Adrenal gland (tissue), 19 donors: ENCODE measurements at places on chromosomes 7 and 10.

- no peak for DNase-seq
These were observed 28.2 kb upstream of the ADCYAP1R1 start for GRCh38 chr7:31023877-31024276.

DNA sequence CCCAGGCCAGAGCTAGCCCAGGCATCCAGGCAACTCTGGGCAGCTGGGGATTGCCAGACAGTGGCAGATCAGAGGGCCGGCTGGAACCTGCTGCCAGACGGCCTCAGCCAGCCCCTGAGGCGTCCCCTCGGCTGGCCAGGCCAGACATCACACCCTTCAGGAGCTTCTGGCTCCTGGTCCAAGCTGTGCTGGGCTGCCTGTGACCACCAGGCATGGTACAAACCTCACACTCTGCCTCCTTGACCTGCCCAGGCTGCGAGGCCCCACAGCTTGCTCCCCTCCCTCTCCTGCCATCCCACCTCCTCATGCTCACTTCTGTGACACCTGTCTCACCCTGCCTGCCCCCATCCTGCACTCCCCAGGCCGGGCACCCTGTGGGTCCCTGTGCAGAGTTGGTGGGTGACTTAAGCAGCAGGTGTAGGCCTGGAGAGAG lies 5.7 kb downstream of the DEPP1 start:
- no peak for DNase-seq

DNA sequence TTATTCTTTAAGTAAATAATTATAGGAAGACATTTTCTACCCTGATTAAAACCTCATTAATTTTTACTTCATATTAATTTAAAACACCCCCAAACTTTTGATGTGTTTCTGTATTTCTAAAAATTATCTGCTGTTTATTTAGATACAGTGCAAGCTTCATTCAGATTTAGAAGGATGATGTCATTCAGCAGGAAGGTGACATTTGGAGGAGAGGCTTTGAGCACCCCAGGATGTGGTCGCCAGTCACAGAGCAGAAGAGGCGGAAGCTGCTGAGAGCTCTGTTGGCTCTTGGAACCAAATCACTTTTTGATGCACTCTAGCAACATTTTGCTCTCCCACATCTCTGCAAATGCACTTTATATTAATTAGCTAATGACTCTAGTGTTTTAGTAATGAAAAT lies 233.9 kb upstream of the CACNA2D1 start:
- no peak for DNase-seq

- DNase-seq: no peak
These were observed 113.7 kb downstream of the ALOX5 start for GRCh38 chr10:45487735-45488134.

DNA sequence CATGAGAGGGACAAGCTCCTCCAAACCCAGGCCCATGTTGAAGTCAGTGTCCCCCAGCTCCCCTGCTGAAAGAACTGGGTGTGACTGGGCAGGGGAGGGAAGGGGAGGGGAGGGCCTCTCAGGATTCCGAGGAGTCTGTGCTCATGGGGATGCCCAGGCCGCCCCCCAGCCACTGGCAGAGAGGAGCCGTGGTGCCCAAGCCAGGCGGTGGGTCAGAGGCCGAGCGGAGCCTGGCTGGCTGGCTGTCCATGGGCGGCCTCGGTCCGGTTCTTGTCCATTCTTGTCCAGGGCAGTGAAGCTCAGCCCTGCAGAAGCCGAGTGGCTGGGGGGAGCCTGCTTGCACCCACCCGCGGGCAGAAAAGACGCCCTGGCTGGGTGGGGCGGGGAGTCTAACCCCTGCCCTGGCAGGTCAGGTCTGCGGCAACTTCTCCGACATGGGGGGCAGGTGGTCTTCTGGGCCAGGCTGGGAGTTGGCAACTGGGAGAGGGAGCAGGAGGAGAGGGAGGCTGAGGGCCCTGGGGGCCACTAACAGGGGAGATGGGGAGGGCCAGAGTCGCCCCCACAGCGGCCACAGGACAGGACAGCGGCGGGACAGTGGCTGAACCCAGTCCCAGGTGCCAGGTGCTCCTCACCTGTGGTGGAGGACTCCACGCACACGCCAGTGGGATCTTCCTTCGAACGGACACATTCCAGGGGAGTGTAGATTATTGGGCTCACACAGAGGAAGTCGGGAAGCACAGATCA lies 54.1 kb downstream of the FOXL3 start:
- no peak for DNase-seq
